ENCODE measurements at places on chromosomes 11 and 22.

DNA sequence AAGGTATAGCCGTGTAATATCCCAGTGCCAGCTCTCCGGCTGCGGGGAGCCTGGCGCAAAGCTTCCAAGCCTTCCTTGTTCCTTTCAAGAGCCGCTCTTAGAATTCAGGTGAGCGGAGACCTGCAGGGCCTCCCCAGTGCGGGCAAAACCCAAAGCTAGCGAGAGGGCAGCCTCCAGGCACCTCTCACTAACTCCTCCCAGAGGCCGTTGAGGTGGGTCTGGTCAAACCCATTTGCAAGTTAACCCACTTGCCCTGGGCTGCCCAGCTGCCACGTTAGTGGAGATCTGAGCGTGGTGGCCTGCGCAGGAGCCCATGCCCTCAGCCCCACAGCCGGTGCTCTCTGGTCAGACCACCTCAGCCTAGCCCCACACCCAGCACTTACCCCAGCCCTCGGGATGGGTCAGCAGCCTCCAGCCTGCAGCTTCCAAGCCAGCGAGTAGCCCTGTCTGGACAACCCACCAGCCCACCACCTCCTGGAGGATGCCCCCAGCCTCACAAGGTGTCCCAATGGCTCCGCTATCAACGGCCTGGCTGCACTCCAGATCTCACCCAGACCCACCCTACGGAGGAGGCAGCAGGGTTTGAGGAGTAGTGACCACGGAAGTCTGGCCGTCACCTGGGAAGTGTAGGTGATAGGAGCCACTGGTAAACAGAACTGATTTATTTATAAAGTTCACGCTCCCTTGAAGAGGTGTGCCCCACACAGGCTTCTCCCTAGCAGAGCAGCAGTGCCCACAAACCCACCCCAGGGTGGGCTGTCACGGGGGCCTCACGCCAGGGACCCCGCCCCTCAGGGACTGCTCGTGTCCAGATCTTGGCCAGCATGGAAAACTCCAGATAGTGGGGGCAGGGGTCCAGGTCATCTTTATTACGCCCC, 2.3 kb downstream of the ASCL2 start:
- DNase-seq, result no peak

DNA sequence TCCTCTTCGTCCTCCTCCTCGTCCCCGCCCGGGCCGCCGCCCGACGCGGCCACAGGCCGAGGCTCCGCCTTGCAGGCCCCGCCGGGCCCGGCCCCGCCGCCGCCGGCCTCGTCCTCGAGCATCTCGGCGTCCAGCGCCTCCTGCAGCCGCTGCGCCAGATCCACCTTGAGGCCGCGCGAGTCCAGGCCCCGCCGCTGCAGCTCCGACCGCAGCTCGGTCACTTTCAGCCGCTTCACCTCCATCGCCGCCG, 417 bp downstream of the HNRNPUL2 start:
- DNase-seq, result no peak

GRCh38 chr11:43868852-43869567, 11.6 kb upstream of the ALKBH3 start:
- no peak for DNase-seq

- DNase-seq, result no peak
Measured at GRCh38 chr11:27228906-27229290, 134.1 kb downstream of the CCDC34 start.

DNA sequence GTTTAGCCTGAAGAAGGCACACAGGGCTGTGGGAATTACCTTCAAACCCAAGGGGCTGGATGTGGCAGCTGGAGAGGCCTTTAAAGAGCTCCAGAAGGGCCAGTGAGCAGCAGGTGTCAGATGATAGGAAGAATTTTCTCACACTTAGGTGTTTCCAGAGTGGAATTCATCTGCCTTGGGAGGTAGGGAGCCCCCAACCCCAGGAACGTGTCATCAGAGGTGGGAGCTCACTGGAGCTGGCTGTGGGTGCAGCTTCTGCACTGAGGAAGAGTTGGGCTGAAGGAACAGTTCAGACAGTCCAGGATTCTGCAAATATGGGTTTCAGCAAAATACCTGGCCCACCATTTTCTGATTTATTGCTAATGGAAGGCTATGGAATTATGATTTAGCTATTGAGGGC, 119.5 kb upstream of the LMO1 start:
- no peak for DNase-seq

- no peak for DNase-seq
Measured at GRCh38 chr11:45659031-45659817, 6.2 kb downstream of the CHST1 start.

DNA sequence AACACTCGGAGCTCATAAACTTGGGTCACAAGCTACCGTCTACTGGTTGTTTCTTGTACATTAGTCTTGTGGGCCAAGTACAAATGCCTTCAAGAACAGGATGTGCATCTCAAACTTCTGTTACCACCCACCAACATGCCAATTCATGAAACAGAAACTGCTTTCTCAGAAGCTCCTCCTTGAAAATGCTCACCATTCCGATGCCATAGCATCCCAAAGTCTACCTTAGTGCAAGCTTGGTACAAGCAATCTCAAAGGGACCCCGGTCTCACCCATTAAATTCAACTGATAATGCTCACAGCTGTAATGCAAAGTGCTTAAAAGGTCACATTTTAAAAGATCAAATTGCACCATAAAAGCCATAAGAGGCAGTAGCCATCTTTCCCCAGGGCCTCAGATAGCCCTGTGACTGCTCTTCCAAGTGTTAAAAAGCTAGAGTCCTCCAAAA, 31.8 kb upstream of the CCDC34 start:
- no peak for DNase-seq

DNA sequence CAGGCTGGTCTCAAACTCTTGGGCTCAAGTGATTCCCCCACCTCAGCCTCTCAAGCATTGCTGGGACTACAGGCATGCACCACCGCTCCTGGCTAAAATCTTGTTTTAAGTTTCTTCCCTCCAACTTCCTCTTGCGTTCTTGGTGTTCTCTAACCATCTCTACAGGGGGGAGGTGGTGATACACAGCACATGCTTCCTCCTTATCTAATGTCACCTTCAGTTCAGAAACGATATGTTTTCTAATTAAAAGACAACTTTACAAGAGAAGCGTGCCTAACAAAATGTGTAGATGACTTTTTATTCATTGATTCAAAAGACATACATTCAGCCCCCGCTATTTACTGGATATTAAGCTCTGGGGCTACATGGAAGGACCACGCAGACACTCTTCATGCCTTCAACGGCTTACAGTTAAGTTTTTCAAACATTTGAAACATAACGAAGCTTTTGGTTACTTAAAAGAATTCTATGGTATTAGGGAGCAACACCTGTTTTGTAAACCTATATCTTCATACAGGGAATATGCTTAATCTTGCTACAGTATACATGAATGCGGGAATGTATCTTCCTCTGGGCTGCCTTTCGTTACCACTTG, 933 bp upstream of the DLAT start:
- no peak for DNase-seq

GRCh38 chr11:12024254-12024926, 16.0 kb upstream of the DKK3 start:
- DNase-seq, result no peak

DNA sequence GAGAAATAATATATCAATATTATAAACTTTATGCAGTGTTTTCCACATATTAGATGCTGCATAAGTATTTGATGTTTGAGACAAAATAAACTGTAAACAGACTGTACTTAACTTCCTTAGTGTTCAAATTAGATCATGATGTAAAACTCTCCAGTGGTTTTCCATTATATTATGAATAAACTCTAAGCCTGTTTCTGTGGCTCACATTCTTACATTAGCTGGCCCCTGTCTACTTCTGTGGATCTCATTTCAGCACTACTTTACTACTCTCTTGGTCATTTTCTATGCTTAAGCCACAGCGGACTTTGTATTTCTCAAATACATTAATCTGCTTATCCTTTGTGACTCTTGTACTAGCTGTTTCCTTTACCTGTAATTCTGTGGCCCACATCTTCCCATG, 55.6 kb downstream of the ARHGEF12 start:
- no peak for DNase-seq

GRCh38 chr11:46353698-46354097, 6.4 kb downstream of the DGKZ start:
- DNase-seq, result no peak

GRCh38 chr22:45689211-45689610, 17.6 kb downstream of the ATXN10 start:
- no peak for DNase-seq

GRCh38 chr11:85822814-85823213, 11.9 kb upstream of the SYTL2 start:
- DNase-seq, result no peak

DNA sequence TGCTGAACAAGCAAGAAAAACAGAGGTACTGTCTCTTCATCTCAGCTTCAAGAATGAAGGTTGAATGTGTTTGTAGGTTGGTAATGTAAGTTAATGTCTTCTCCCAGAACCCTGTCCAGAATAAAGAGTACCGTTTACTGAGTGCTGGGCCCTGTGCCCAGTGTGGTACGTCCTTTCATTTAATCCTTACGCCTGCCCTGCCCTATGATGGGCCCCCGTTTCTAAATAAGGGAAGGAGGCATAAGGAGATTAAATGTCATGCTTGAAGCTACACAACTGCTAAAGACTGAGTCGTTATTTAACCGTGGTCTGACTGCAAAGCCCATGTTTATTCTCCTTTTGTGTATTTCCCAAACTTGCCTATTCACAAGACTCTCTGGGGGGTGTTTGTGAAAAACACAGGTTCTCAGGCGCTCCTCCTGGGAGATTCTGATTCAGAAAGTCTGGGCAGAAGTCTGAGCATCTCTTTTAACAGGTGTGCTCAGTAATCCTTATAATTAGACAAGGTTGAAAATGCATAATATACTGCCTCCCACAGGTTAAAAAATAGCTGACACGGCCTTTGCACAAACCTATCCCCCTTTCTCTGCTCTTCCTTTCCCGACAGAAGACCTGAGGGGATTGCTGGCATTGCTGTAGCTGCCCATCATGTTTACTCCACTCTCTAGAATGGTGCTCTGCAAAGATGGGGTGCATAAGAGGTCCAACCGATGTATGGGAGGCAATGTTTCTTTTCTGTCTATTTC, 56.3 kb upstream of the ZBTB44 start:
- no peak for DNase-seq

- no peak for DNase-seq
Measured at GRCh38 chr11:109223451-109223850, 198.5 kb upstream of the C11orf87 start.

- DNase-seq, result no peak
Measured at GRCh38 chr11:113595810-113596594, 110.1 kb downstream of the TMPRSS5 start.

DNA sequence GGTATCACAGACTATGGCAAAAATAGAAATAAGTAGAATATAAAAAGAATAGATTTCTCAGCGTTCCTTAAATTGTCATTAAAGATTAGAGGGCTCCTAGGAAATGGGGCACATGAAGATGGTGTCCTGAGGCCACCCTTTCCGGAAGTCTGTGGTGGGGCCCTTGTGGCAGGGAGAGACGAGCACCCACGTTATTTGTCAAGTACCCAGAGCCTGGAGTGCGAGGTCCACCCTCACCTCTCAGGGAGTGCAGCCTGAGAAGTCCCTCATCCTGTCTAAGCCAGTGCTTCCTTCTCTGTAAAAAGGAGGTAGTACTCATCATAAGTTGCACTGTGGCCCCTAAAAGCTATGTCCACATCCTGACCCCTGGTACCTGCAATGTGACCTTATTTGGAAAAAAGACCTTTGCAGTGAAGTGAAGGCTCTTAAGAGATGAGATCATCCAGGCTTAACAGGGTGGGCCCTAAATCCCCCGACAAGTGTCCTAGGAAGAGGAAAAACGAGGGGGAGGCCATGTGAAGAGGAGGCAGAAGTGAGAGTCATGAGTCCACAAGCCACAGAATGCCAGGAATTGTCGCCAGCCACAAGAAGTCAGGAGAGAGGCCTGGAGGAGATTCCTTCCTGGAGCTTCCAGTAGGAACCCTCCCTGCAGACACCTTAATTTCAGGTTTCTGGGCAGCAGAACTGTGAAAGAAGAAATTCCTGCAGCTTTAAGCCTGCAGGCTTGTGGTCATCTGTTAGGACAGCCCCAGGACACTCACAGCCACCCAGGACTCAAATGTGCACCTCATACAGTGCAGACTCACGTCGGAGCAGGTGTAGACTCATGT, 76.8 kb upstream of the CCND1 start:
- no peak for DNase-seq

DNA sequence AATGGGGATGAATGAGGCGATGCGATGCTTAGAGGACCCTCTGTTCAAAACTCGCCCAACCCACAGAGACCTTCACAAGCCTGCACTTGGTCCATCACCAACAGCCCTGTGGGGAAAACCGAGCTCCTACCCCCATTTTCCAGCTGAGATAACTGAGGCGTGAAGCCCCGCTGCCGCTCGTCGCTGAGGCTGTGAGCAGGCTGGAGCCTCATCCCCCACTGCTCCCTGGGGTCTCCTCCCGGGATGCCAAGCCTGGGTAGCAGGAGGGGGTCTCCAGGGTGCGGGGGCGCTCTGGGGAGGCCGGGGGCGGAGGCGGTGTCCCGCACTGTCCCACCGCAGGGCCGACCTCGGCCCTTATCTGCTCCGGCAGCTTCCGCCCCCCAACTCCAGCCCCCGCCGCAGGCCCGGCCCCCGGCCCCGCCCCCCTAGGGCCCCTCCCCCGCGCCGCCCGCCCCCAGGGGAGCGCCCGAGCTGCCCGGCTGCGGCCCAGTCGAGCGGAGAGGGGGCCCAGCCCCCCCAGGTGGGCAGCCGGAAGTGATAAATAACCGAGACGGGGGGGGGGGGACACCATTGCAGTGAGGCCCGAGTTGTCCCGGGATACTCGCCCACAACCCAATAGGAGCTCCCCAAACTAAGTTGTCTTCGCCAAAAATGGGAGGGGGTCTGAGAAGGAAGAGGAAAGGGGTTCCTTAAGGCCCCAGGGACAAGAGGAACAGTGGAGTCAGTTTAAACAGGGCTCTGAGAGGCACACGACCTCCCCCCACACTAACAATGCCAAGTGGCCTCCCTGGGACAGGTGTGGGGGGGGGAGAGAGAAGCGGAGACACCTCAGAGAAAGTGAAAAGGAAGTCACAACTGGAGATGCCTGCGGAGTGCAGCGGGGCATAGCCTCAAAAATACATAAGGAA, 8.3 kb upstream of the SLC39A13 start:
- DNase-seq, result peak; percentile 28

- no peak for DNase-seq
Measured at GRCh38 chr22:11627798-11628650, 3900.0 kb upstream of the OR11H1 start.

GRCh38 chr11:126139111-126140091, 72.0 kb downstream of the RPUSD4 start:
- no peak for DNase-seq

DNA sequence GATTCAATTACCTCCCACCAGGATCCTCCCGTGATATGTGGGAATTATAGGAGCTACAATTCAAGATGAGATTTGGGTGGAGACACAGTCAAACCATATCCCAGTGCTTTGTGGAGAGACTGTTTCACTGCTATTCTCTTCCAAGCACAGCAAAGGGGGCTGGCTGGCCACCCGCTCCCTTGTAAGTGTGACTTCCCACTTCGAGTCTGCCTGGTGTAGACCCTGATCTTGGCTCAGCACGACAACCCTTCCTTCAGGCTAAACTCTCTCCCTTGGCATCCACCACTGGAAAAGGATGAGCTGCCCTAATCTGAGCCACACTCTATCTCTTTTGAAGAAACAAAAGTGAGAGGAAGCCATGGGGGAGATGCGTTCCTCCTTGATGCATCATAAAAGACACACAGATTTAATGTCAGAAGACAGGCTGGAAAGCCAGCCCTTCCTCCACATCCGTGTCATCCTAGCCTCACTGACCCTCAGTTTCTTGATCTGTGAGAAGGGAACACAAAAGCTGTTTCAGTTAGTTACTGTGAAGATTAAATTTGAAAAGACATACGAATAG, 64.7 kb upstream of the CDON start:
- no peak for DNase-seq
